ENCODE measurements at places on chromosomes 1 and 21.
A peak's percentile ranks its signal among the peaks of the same experiment; 100 is the strongest.

DNA sequence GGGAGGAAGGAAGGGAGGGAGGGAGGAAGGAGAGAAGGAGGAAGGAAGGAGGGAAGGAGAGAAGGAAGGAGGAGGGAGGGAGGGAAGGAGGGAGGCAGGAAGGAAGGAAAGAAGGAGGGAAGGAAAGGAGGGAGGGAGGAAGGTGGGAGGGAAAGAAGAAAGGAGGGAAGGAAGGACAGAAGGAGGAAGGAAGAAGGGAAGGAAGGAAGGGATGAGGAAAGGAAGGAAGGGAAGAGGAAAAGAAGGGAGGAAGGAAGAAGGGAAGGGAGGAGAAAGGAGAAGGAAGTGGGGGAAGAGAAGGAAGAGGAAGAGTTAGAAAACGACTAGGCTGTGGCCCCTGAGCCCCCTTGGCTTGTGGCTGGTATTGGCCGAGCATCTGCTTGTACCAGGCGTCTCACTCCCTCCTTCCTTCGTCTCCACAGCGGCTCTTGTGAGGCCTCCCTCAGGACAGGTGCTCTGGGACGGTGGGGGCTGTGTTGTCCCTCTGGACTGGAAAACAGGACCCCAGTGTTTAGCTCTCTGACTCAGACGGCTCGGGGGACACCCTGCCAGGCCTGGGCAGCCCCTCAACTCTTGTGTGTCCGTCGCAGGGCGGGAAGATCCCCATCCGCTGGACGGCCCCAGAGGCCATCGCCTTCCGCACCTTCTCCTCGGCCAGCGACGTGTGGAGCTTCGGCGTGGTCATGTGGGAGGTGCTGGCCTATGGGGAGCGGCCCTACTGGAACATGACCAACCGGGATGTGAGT, 36.2 kb upstream of the C1QA start:
- DNase-seq, result no peak

DNA sequence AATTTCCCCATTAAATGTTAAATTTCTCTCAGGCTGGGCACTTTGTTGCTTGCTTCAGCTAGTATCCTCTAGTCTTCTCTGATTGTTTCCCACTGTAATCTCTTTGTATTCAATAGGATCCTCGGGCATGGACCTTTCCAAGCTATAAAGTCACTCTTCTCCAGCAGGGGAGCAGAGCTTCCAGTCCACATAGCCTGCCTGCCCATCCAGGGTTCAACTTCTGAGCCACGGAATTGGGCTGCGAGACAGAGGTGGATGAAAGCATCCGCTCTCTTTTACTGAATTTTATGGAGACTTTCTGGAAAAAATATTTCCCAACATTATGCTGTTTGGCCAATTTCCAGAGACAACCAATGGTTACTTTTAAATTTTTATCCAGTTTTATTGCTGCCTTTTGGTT, 1.1 kb upstream of the CFHR5 start:
- DNase-seq, result no peak

- DNase-seq, result peak; percentile 43
Observed at GRCh38 chr1:117671781-117672501, 66.1 kb downstream of the TENT5C start.

- peak; percentile 58 for DNase-seq
Observed at GRCh38 chr1:155173478-155174323, at the start of gene TRIM46. Gene TRIM46, plus strand, starts transcription at chr1:155173849. Its CDS starts 118 bp downstream, at chr1:155173967.

- DNase-seq, result no peak
Observed at GRCh38 chr1:2379733-2380404, 11.5 kb downstream of the MORN1 start.

DNA sequence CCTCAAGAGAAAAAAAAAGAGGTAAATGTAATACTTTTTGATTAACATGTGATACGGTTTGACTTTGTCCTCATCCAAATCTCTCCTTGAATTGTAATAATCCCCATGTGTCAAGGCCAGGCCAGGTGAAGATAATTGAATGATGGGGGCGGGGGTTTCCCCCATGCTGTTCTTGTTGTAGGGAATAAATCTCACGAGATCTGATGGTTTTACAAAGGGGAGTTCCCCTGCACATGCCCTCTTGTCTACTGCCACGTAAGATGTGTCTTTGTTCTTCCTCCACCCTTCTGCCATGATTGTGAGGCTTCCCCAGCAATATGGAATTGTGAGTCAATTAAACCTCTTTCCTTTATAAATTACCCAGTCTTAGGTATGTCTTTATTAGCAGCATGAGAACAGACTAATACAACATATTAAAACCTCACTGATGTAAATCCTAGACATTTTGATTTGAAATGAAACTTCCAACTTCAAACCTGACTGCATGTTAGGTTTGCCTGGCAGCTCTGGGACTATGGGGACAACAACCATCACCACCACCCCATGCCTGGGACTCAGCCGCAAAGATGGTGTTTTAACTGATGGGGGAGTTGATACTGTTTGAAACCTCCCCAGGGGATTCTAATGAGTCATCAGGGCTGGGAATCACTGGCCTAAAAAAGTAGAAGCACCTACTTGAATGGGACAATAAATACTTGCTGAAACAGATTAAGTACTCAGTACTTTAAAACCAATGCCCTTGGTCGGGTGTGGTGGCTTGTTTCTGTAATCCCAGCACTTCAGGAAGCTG, 32.8 kb upstream of the BACH1 start:
- DNase-seq, result no peak

GRCh38 chr1:33848205-33848937, 15.5 kb upstream of the HMGB4 start:
- DNase-seq, result no peak

DNA sequence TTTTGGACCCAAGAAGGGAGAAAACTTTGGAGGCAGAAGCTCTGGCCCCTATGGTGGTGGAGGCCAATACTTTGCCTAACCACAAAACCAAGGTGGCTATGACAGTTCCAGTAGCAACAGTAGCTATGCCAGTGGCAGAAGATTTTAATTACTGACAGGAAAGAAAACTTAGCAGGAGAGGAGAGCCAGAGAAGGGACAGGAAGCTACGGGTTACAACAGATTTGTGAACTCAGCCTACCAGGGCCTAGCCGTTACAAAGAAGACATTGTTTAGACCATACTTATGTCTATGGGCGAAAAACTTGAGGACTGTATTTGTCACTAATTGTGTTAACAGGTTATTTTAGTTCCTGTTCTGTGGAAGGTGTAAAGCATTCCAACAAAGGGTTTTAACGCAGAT, 10.4 kb upstream of the ACOT11 start:
- no peak for DNase-seq

- no peak for DNase-seq
Observed at GRCh38 chr1:231936983-231937775, 310.6 kb downstream of the DISC1 start.

DNA sequence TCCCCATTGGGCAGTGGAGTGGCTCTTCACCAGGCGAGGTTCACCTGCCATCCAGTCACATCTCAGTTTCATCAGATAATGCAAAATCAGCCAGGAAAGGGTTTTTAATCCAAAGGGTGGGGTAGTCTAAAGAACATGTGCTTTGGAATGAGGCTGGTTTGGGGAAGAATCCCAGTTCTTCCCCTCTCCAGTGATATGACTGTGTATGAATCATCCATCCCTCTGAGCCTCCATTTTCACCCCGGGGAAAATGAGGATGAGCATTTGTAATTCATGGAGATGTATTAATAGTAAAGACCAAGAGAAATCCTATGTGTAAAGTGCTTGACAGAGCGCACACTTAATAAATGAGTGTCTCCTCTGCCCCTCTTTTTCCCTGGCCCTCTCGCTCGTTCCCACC, 215.1 kb upstream of the FGGY start:
- DNase-seq, result no peak

DNA sequence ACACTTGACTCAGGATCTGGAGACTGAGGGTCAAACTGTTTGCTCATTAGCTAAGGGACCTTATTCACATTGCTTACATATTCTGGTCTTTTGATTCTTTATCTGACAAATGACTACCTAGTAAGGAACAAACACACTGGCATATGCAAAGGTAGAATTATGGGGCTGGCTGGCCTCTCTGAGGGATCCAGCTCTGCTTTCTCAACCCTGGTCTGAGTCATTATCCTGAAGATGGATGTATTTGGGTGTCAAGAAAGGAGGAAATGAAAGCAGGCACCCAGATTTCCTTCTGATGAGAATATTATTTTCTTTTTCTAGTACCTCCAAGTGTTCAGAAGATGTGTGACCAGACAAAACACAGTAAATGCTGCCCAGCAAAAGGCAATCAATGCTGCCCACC, 6.0 kb downstream of the SMCP start:
- DNase-seq, result no peak

GRCh38 chr1:76219366-76219818, 144.8 kb downstream of the ST6GALNAC3 start:
- no peak for DNase-seq

- DNase-seq, result peak; percentile 46
Observed at GRCh38 chr1:24199291-24199900, 12.3 kb upstream of the IFNLR1 start.

GRCh38 chr1:115402753-115403184, 64.7 kb upstream of the NGF start:
- DNase-seq, result no peak

GRCh38 chr1:34796990-34797389, 4.2 kb downstream of the GJA4 start:
- DNase-seq, result no peak

DNA sequence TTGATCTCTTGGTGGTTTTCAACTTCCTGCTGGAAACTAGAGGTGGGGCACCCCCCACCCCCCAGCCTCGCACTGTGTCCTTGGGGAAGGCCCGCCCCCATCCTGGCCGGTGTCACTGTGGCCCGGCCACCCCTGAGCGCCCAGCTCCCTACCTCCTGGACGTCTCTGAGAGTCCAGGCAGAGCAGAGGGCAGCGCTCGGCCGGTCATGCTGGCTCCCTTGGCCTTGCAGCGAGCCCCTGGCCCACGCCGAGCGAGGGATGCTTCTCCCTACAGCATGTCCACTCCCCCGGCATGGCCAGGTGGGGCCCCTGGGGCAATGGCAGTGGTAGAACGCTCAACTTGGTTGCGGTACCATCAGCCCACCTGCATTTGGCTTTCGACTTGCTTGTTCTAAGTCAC, 28.7 kb upstream of the TRAPPC10 start:
- no peak for DNase-seq

DNA sequence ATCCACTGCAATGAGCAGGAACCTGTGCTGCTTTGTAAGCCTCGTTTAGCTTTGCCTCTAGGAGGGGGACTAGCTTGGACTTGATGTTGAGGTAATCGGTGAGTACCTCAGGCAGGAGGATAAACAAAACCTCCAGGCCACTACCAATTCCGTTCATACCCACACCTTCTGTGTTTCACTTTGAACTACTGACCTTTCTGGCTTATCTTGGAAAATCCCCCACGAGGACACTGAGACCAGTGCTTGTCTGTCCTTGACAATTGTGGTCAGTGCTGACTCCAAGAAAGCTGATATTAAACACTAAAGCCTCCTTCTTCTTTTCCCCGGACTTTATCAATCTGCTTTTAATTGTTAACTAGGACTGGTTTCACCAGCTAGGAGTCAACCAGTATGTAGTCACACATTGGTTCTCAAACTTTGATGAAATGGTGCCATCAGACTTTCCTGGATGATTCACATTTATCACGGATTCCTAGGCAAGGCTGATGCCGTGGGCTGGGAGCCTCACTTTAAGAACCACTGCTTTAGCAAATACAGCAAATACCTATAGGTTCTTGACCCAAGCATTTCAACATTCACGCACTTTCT, 52.7 kb downstream of the TGFB2 start:
- no peak for DNase-seq

DNA sequence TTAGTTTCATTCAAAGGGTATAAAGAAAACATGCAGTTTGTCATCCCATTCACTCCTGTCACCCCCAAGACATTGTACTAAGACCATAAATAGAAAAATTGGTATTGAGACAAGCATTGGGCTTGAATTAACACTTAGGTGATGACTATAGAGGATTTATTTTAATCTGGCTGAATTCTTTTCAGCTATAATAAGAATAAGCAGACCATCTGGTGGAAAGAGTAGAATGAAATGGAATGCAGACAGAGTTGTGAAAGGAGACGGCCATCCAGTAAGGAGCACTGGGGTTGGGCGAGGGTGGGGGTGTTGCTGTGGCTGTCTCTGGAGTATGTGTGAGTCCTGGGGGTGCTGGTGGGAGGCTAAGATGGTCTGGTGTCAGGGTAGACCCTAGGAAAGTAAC, 125.0 kb upstream of the IVNS1ABP start:
- no peak for DNase-seq

DNA sequence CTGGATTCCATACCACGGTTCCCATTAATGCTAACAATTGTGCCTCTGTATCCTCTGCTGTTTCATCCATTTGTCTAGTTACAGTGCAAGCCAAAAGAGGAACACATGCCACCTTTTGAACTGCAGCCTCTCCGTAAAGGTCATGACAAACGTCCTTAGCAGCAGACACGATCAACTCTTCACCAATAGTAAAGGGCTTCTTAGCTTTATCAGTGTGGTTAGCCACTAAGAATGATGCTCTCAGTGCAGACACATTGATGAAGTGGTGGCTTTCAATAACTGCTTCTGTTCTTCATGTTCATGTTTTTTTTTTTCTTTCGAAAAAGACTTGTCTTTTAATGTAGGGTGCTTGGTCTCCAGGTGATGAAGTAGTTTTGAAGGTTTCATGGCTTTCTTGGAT, 14.3 kb downstream of the XPR1 start:
- DNase-seq, result no peak

DNA sequence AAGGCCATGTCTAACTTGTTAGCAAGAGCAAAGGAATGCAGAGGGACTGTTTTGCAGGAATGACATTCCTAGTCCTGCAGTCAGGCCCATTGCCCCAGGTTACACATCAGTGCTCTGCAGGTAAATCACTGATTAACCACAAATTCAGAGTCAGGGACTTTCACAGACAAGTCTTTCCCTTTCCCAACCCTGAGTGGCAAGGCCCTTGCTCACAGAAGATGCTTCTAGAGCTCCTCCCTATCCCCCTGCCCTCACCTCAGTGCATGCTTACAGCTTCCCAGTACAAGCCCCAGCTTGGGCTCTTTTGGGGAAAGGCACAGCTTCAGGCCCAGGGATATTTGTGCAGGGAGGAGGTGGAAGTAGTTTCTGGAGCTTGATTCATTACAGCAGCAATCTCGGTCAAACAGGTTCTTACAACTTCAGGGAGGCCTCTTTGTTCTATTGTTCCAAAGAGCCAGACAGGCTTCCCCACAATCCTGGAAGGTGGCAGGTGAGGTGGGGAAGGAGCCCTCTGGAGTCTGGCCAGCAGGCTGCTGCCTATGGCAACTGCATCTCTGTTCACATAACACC, 53.9 kb downstream of the CASQ2 start:
- DNase-seq, result no peak

GRCh38 chr21:29640080-29640508, 299.7 kb downstream of the GRIK1 start:
- DNase-seq, result no peak
